Keratinocyte (primary cell): ENCODE measurements at places on chromosomes 5 and 9. TPM values are rescaled to one million over a fixed set of nuclear protein-coding genes. Genes with fewer than 3 reads are reported as not detected.

The COL5A1 gene
- 3.1 to 5.6 TPM (median 4.9 TPM) in 3 replicates for polyA plus RNA-seq

The CDC20B gene
- 0.03 TPM in 1 of 3 replicates, not detected in the others for polyA plus RNA-seq

The CCL28 gene
- polyA plus RNA-seq = 1.5 to 2.2 TPM (median 1.9 TPM) in 3 replicates

The SLC1A3 gene
- 16.6 to 22.2 TPM (median 17.0 TPM) in 3 replicates for polyA plus RNA-seq

The NR2F1 gene
- 0.03 TPM in 1 of 3 replicates, not detected in the others for polyA plus RNA-seq

The C8G gene
- 0.24 to 0.72 TPM (median 0.32 TPM) in 3 replicates for polyA plus RNA-seq

The PCDHGA4 gene
- 0.05 to 0.15 TPM (median 0.14 TPM) in 3 replicates for polyA plus RNA-seq

The CYLC2 gene
- polyA plus RNA-seq = not detected in 3 replicates

The ACTL7A gene
- polyA plus RNA-seq = not detected in 3 replicates
